ENCODE measurements at places on chromosomes 12 and 14.

DNA sequence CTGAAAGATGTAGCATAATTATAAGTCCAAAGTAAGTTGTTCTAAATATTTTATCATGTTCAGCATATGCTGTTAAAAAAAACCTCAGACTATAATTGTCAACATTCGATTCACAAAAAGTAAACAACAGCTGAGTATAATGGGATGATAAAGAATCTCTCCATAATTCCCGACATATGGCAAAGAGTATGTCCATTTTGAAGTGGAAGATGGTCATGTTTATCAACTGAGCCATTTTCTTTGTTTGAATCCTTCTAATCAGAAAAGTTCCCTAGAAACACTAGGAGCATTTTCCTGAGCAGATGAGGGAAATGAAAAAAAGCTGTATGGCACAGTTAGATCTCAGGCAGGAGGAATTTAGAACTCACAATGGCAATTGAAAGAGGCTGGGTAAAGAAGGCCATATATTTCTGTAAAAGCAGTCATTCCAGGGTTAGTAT lies 192.1 kb upstream of the AMIGO2 start:
- no peak for DNase-seq

- no peak for DNase-seq
These were observed 7.1 kb upstream of the SMUG1 start for GRCh38 chr12:54195737-54196347.

GRCh38 chr12:100173111-100173510 lies 27.5 kb upstream of the ACTR6 start:
- DNase-seq: no peak

DNA sequence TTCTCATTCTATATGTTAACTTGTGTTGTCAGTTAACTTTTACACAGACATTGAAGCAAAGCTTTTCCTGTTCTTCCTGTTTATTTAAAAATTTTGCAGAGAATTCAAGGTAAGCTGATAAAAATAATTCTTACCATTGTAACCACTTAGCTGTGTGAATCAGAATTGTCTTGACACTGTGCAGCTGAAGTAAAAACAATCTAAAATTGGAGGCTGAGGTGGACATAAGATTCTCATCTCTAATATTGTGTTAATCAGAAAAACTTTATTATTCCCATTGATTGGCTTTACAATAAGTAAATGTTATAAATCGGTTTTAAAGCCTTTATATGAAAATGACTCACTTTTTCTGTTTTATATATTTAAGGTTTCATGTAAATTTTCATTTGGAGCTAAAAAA lies 240.3 kb upstream of the PLEKHG7 start:
- no peak for DNase-seq

DNA sequence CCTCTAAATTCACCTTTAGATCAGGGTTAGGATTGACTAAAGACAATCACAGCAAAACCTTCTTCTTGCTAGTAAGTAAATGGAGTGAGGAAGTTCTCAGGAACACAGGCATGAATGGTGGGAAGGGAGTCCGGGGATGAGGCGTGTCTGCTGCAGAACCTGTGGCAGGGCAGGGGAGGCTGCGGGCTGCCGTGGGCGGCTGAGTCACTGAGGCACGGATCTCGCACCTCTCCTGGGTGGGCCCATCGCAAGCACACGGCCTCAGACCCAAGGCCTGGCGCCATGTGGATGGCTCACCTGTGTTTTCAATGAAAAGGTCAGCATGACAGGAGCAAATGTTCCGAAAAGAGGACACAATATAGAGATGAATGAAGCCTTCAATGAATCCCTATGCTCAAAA lies 85.4 kb downstream of the PIWIL1 start:
- DNase-seq: no peak

GRCh38 chr12:115691123-115691522 lies 586.4 kb downstream of the MED13L start:
- DNase-seq: no peak

GRCh38 chr12:6551063-6551461 lies 4.8 kb downstream of the IFFO1 start:
- no peak for DNase-seq

- no peak for DNase-seq
These were observed 36.6 kb downstream of the PARP11 start for GRCh38 chr12:3836641-3837040.

GRCh38 chr12:80382254-80382653 lies 61.8 kb upstream of the PTPRQ start:
- DNase-seq: no peak

- DNase-seq: no peak
These were observed 405.0 kb downstream of the TRHDE start for GRCh38 chr12:72677139-72677538.

GRCh38 chr12:130868412-130868811 lies 3.5 kb upstream of the RAN start:
- DNase-seq: no peak

- DNase-seq: no peak
These were observed 326.4 kb downstream of the RPL10L start for GRCh38 chr14:46325157-46325556.

DNA sequence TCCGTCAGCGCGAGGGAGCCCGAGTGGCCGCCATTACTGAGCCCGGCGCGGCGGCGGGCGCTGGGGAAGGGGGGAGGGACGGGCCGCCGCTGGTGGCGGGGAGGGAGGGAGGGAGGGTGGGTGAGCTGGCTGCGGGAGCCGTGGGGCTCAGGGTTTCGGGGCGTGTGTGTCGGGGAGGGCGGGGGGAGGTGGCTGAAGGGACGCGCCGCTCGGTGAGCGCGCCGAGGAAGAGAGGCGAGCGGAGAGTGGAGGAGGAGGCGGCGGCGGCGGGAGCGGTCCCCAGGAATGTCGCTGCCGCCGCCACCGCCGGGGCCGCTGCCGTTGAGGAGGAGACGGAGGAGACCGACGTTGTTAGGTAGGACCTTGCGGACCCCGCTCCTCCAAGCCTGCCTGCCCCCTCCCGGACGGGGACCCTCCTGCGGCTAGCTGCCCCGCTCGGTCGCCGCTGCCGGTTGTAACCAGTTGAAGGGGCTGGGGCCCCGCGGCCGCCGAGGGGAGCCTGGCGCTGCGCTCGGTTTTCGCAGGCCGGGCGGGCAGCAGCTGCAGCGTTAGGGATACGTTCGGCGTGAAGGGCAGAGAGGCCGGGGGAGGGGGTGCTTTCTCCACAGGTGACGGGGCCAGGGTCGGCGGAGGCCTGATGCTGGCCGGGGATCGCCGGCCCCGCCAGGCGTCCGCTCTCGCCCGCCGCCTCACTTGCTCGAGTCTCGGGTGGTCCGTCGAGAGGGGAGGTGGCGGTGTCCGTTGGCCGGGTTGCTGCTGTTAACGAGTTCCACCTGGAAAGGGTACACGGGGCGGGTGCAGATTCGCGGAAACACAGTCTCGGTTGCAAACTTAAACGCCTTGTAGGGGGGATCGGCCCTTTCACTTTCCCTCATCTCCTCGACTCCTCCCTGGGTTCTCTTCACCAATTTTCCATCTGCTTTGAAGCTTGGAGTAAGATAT lies at the start of gene ARHGAP5:
Gene ARHGAP5 (plus strand): TSS at position 224 of the 942 bp plus-strand sequence. CDS start 13,366 bp downstream, outside the sequence.
- DNase-seq: peak; percentile 39

DNA sequence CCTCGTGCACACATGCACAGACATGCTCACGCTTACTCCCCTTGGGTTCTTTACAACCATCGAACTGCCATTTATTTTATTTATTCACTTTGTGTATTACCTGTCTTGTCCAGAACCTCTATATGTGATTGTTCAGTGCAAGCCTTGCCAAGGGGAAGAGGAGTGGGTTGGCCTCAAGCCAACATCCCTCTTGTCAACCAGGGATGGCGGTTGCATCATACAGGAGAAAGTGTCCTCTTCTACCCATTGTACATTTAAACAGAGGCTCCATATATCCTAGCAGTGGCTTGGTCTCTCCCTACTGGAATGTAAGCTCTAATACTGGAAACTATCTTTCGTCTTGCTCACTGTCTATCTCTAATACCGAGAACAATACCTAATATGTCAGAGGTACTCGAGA lies 108.4 kb downstream of the C12orf42 start:
- no peak for DNase-seq

DNA sequence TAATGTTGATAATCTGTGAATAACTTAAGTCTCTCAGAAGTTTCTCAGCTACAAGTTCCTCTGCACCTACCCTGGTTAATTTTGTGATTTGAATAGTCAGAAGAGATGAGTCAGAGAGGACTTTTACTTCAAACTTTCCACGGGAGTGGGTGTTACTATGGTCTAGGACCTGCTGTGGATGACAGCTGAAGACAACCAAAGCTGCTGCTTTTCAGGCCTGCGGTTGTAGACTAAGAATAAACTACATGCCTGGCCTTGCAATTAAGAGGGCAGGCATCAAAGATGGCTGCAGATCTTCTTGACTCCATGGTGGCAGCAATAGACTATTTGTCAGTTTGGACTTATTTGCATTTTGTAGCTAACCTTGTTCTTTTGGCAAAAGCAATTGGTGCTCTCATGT lies 227.1 kb upstream of the KRR1 start:
- DNase-seq: no peak

DNA sequence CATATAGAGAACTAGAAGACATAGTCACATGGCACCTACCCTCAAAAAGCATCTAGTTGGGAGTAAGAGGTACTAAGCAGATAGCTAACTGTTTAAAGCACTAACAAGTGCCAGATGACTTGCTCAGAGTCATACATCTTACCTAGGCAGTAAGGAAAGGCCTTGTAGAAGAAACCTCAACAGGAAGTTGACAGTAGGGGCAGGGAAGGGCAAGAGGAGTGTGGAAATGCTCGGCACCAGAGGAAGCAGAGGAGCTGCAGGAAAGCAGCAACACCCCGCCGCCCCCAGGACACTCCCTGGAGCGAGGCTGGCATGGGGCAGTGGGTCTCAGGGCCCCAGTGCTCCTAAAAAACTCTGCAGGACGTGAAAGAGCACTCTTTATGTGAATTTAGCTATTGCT lies 92.9 kb downstream of the PPP2R5C start:
- no peak for DNase-seq

DNA sequence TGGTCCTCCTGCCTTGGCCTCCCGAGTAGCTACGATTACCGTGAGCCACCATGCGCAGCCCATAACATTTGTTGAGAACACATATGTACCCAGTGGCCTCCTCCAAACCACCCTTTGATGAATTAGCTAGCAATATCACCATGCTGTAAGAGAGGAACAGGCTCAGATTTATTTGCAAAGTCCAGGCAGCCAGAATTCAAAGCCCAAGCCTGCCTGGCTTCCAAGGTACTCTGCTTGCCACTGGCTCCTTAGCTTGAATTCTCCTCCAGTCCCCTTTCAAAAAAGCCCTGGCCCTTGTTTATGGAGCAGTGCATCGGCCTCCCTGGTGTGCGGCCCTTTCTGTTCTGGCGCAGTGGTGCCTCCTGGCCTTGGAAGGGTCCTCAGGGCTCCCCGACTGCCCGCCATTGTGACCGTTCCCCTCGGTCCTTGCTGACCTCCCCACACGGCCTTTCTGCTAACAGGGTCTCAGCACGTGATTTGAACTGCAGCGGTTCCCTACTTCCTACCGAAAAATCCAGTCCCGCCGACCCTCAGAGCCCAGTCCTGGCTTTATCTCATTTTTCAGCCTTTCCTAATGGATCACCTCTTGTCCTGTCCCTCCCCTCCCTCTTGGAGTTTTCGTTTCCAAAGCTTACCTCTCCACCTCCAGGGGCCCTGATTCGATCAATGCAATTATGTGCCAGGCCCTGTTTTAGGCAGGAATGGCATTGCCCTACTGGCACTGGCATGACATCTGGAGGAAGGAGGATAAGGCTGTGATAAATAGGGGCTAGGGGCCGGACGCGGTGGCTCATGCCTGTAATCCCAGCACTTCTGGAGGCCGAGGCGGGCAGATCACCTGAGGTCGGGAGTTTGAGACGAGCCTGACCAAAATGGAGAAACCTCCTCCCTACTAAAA lies 22.0 kb downstream of the SLC25A29 start:
- no peak for DNase-seq

DNA sequence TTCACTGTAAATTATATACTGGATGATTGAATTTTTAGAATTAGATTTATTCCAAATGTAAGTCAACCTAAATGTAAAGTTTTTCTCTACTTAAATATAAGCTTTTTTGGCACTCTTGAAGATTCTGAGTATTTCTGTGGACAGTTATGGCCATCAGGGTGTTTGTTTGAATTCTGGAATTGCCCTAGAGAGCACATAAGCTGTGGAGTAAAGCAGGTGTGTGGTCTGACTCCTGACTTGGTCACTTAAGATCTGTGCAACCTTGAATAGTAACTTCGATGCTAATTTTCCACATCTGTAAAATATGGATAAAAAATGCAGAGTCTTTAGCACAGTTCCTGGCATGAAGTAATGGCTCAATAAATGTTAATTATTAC lies 64.4 kb downstream of the FUT8 start:
- DNase-seq: no peak

- no peak for DNase-seq
These were observed 118.0 kb downstream of the GCH1 start for GRCh38 chr14:54784657-54785056.

DNA sequence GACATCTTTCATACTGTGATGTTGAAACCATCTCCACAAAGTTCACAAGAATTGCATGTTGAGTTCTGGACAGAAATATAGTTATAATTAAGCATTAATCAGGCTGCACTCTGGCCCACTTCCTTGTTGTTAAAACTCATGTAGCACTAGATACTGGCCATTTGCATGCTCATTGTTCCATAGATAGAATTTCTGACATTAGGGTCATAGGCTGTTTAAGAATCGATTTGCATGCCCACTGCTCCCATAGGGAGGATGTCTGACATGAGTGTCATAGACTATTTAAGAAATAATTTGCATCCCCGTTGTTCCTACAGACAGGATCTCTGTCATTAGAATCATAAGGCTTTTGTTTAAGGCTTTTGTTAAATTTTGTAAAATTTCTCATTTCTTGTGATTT lies 50.2 kb downstream of the MYF5 start:
- DNase-seq: no peak

- no peak for DNase-seq
These were observed 316.8 kb downstream of the PAWR start for GRCh38 chr12:79373896-79374499.

GRCh38 chr12:29427964-29428363 lies 47.0 kb upstream of the ERGIC2 start:
- DNase-seq: no peak

DNA sequence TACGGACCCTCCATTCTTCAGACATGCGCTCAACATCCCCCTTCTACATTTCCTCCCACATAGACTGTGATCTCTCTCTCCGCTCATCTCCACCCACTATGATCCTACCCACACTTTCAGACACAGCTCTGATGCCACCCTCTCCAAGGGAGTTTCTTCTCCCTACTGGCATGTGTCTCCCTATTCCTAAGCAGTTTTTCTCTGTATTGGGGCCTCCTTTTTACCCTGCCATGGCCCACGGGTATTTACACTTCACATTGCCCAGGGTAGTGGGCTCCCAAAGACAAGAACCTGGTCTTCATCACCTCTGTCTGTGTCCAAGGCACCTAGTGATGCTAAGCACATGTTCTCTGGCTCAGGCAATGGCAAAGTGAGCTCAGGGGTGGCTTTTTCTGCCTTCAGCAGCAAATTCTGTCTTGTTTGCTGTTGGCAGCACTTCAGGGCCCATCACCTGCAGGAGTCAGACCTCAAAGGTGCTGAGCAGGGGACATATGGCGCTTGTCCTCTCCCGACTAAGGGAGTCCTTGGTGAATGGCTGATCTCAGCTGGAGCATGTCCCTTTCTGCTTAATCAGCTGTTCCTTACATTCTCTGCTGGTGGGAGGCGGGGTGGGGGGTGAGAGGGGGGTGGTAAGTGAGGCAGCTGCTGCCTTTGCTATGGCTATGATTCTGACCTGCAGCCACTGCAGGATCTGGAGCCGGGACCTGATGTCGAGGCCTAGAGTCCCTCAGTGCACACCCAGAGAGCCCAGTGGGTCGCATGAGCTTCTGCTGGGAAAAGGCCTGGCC lies 256.8 kb downstream of the PCNX1 start:
- no peak for DNase-seq
